ENCODE measurements at places on chromosomes 2 and 18.

DNA sequence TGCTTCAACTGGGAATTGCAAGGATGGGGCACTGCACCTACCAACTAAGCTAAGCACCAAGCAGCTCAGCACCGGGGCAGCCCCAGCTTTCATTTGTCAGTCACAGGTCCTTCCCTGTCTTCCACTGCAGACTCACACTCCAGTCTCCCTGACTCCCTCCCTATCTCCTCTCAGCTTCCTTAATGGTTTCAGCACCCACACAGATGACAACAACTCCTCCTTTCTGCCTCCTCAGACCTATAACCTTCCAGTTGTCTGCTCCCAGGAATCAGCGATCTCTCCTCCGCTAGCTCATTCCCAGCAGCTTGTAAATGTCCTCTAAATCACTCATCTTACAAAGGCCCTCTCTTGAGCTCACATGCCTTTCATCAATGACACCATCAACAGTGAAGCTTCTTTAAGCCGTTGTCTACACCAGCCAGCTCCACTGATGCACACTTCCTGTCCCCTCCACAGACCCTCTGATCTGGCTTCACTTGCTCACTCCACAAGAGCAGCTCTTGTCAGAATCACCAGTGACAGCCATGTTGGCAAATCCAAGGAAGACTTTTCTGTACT is 32.1 kb downstream of the CLASP1 start:
- no peak for DNase-seq

DNA sequence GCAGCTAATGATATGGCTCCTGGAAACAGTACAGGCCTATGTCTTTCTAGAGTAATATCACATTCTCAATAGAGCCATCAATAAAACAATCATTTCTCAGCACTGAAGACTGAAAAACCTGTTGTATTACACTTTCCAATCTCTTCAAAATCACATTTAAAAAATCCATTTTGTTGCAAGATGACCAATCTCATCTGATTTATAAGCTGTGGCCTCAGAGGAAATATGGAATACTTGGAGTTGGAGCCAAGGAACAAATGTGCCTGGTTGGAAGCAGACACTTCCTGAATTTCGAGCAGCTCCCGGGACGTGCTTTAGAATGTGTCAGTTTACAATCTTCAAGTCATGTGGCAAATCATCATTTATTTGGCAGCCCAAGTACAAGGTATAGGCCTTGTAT is 114.5 kb downstream of the ADCYAP1 start:
- DNase-seq = no peak

GRCh38 chr2:191165176-191165643 is 14.4 kb upstream of the STAT4 start:
- no peak for DNase-seq

DNA sequence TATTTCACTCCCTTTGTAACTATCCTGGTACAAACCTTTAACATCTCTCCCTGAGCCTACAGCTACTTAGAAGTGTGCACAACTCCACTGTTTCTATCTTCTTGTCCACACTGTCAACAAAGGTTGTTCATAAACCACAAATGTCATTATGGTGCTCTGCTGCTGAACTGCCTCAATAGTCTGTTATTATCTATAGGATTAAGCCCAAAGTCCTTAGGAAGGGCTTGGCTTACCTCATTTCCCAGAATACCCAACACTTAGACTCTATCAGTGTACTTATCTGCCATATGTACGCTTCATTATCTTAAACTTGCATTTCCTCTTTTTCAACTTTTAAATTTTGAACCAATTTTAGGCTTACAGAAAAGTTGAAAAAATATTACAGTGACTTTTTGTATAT is 94.2 kb downstream of the HNMT start:
- no peak for DNase-seq

GRCh38 chr18:23887035-23887434 is 127.5 kb upstream of the TTC39C start:
- no peak for DNase-seq

DNA sequence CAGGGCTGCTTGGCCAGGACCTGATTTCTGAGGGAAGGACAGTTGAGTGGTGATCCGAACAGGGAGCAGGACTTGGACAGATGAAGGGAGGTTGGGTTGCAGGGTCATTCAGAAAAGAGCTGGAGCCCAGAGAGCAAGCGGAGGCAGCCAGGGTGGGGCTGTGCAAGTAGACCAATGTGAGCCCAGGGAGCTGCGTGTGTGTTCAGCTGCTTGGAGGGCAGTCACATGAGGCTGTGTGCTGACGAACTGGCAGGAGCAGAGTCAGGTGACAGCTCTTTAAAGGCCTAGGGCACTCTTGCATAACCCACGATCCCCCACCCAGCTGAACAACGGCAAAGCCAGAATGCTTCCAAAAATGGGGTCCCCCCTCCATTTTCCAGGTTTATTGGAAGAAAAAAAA is 4.6 kb upstream of the MLPH start:
- no peak for DNase-seq

GRCh38 chr2:187499941-187500532 is 52.0 kb upstream of the CALCRL start:
- DNase-seq = no peak

- DNase-seq = no peak
Observed at GRCh38 chr18:35526495-35527059, 28.8 kb upstream of the INO80C start.

DNA sequence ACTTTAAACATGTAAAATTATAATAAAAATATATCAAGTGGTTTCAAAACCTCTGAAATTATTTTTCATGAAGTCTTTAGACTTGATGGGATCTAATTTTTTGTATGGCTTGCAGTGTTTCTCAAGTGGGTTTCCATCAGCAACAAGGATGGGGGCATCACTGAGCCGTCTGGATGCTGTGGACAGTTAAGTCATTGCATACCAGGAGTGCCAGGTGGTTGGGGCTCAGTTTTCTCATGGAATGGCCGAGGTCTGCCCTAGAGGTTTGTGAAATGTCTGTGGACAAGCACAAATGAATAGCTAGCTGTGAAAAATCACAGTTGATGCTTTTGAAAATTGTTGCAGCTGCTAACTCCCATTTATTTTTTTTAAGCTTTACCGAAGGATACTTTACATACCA is 1.7 kb downstream of the PRELID3A start:
- no peak for DNase-seq

DNA sequence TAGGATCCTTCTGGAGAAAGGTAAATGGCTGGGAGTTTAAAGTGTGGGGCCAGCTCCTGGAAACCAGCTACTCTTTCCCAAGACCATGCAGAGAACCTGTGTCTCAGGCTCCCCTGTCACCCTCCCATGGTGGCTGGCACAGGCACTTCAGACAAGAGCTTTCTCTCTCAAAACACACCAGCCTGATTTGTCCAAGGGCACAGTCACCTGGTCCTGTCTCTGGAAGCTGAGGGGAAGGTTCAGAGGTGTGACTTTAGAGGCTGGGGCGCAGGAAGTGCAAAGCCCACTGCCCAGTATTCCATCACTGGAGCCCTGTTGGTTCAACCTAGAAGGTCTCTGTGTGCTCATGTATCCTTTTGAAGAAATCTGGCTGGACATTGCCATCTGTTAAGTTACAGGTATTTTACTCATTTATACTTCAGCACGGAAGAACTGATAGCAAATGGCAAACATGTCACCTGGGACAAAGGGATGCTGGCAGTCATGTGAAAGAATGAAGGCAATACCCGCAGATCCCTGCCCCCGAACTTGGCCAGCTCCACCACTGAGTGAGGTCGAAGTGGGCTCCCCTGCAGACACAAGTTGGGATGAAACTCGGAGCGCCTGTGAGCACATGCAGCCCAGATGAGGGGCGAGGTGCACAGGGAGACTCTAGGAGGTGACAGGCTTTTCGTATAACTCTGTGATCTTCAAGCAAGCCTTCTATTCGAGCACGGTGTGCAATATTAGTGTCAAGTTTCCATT is 96.9 kb upstream of the MGAT4A start:
- DNase-seq = no peak

DNA sequence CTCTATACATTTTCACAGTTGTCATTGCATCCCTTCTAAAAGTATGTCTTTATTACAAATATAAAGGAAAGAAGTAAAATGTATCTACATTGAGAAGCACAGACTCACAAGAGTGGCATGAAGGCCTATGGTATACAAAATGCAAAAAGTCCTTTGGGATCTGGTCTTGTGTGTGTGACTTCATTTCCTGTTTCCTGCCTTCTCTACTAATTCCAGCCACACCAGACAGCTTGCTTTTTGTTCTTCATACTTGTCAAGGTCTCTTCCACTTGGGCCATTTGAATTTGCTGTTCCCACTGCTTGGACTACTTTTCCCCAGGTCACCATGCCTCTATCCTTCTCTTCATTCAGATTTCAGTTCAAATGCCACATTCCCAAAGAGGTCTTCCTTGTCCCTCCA is 6.7 kb upstream of the PNO1 start:
- no peak for DNase-seq

DNA sequence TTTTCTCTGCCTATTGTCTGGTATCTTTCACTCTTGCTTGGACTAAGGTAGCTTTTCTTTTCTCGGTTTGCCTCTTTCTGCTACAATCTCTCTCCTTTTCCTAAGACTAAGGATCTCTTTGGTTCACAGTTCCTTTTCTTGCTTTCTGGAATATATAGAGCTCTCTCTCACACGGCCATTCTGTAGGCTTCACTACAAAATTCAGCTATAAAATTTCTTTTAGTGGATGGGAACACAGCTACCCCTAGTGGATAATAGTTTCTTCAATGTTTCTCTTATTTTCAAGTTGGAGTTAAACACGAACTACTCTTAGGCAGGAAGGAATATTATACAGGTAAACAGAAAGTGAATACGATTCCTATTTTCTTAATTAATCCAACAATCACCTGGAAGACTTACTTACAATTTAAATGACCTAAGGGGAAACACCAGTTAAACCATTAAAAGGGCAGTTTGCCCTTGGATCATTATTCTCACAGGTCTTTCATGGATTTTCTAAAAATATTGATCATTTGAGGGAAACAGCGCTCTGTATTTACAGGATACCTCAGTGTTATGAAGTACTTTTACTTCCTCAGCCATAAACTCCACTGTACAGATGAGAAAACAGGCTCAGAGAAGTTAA is 140.5 kb downstream of the LRP2 start:
- DNase-seq = no peak

GRCh38 chr18:55407774-55408535 is 180.0 kb downstream of the TCF4 start:
- no peak for DNase-seq

GRCh38 chr2:191206613-191207471 is 38.4 kb upstream of the MYO1B start:
- no peak for DNase-seq

DNA sequence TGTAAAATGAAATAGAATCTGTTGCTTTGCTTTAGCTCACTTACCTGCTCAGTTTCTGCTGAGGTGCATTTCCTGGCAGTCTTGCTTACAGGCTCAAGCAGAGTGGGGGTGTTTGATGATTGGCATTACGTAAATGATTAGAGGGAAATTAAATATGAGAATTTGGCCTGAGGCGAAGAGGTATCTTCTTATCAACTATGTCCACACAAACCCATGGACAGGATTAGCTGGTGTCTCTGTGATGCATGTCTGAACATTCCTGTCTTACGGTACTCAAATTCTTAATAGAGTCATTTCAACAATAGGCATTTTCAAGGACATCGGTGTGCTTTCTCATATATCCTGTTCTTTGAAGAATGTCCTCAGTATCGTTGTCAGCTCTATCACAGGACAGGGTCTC is 102.1 kb downstream of the PRPF40A start:
- DNase-seq = no peak

GRCh38 chr18:34647251-34647650 is 62.8 kb upstream of the DTNA start:
- no peak for DNase-seq

DNA sequence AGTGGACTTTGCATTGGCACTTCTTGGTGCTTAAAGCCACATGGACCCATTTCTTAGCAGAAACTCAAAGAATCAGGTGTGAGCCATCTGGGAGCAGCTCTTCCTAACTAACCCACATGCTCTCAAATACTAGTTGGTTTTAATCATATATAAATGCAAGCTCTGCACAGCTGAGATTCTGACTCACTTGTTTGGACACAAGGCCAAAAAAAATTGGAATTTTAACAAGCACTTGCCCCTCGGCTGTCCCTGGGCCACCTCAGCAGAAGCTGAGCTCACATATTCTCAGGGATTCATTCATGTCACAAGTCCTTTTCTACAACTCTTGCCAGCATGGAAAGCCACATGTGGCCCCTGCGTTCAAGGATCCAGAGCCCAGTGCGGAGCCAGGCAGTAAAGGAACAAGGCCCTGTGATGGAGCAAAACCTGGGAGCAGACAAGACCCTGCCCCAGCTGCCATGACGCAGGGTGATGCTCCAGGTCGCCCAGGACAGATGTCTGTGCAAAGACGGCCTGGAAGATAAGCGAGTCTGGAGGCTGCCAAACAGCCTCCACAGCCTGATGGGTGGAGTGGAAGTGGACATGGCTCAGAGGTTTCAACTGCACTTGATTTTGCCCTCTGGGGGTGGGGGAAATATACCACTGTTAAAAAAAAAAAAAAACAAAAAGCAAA is 266.5 kb downstream of the EIPR1 start:
- DNase-seq = no peak

DNA sequence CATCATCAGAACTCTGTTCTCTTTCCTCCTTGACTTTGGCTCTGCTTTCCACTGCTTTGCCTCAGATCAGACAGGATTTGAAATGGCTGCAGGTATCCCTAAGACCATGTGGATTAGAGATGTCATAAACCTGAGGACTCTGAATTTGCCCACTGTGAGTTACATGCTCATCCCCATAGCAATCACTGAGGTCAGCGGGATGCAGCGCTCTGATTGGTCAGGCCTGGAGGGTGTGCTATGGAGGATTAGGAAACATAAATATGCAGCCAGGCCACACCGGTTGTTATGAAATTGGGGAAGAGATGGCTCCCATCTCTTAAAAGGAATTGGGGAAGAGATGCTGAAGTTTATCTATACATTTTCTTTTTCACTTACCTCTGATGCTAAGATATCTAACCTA is 73.7 kb upstream of the DNAJC10 start:
- DNase-seq = no peak

- no peak for DNase-seq
Observed at GRCh38 chr2:237433920-237434676, 20.1 kb upstream of the COL6A3 start.

DNA sequence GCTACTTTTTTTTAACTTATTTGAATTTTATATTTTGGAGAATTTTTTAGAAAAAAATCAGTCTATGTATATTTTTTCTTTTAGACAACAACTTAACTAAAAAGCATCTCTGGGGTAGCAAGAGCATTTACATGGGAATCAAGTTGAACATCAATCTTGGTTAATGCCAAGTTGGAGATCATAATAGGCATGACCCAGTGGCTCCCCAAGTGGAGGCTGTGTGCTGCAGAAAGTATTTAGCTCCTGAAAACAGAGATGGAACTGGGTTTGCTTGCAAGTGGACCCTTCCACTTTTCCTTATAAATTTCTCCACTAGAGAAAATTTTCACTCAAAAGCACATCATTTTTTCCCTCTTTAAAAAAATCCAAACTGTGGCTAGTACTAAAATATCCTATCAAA is 23.9 kb upstream of the CAVIN2 start:
- DNase-seq = no peak
